ENCODE measurements at places on chromosomes 4 and X.

DNA sequence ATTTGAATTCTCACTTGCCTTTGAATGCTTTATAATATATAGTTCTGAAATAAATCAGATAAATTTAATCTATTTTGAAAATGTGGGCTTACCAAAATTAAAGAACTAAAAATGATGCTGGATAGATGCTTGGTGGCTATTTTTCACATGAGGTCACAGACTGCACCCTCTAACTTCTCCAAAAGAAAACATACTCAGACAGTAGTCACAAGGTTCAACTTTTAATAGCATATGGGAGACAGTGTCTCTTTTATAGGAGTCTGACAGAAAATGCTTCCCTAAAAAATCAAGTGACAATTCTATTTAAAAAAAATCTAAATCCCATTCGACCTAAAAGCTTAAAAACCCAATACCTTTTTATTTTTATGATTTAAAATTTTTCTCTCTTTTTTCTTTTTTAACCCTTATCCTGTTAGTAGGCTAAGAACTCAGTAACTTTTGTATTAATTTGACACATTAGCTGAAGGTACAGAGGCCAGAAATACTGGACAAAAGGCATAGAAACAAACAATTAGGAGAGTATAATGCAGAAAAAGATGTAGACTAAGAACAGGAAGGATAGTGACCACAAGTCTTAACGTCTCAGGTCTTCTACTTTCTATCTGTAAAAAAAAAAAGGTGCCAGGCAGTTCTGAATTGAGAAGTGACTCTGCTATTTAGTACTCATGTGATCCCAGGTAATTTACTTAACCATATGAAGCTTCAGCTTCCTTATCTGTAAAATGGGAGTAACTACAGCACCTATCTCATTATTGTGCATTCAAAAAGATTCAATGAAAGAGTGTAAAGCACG is 7.6 kb downstream of the TIGD4 start:
- no peak for DNase-seq

GRCh38 chr4:23084559-23085248 is 392.0 kb downstream of the GBA3 start:
- DNase-seq, result no peak

- DNase-seq, result no peak
Observed at GRCh38 chrX:14922437-14922836, 49.2 kb downstream of the MOSPD2 start.

- DNase-seq, result no peak
Observed at GRCh38 chr4:125515016-125515415, 200.3 kb downstream of the FAT4 start.

DNA sequence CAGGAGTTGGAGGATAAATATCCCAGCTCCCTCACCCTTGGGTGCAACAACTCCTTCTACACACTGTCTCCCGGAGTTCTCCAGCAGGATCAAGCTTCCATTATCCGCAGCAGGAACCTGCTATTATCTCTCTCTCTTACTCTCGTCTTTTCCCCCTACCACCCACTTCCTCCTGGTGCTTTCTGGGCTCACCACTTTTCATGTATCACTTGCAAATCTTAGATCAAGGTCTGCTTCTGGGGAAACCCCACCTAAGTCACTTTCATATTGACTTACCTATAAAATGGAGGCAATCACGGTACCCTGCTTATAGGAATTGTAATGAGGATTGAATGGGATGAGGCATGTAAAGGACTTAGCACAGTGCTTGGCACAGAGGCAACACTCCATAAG is 589.5 kb downstream of the BCOR start:
- DNase-seq, result no peak

GRCh38 chrX:46838974-46839480 is 2.2 kb downstream of the RP2 start:
- no peak for DNase-seq

DNA sequence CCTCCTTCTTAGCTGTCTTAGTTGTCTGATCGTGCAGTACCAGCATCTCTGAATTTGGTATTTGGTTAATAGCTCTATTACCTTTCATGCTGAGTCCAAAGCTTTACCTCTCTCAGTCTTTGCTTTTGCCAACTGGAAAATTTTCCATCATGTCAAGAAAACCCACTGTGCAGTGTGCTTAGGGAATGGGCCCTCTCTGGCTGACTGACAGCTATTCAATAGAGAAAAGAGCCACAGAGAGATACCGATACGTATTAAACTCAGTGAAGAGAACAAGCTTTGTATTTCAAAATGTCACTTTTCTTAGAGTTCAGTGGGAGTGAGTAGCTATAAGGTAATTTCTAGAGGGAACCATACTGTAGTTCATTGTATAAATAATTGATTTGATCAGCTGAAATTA is 1507.1 kb downstream of the C4orf33 start:
- no peak for DNase-seq

Data from stimulated activated CD4-positive, alpha-beta T cell treated with anti-CD3 and anti-CD28 coated beads, Interleukin-15, amount 100 ng/mL, for 1 hour (primary cell).